ENCODE measurements at places on chromosomes 12 and 14. TPM values are rescaled to one million over a fixed set of nuclear protein-coding genes. Genes with fewer than 3 reads are reported as not detected.

DNA sequence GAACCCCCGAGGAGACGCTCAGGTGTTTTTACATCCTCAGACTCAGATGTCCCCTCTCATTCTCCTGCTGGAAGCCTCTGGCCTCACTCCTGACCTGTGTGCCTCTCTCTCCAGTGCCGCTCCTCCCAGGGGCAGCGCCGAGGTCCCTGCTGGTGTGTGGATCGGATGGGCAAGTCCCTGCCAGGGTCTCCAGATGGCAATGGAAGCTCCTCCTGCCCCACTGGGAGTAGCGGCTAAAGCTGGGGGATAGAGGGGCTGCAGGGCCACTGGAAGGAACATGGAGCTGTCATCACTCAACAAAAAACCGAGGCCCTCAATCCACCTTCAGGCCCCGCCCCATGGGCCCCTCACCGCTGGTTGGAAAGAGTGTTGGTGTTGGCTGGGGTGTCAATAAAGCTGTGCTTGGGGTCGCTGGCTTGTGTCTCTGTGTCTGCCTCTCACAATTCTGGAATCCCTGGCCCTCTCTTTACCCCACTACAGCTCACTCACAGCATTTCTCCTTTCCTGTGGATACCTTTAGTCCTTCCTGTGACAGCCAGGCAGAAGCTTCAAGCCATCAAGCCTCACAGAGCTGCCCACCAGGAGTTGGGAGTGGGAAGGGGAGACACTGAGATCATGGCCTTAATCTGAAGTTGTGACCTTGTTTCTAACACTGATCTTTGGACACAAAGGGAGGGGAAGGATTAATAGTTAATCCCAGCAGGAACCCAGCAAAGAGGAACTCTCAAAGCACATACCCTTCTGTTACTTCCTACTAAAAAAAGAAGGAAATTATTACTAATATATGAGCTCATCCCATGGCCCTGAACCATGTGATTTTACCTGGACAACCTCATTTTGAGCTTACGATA is 1.1 kb upstream of the SOAT2 start:
- DNase-seq, result no peak

RIMBP2 gene
- polyA plus RNA-seq, result 46.5 TPM

DNA sequence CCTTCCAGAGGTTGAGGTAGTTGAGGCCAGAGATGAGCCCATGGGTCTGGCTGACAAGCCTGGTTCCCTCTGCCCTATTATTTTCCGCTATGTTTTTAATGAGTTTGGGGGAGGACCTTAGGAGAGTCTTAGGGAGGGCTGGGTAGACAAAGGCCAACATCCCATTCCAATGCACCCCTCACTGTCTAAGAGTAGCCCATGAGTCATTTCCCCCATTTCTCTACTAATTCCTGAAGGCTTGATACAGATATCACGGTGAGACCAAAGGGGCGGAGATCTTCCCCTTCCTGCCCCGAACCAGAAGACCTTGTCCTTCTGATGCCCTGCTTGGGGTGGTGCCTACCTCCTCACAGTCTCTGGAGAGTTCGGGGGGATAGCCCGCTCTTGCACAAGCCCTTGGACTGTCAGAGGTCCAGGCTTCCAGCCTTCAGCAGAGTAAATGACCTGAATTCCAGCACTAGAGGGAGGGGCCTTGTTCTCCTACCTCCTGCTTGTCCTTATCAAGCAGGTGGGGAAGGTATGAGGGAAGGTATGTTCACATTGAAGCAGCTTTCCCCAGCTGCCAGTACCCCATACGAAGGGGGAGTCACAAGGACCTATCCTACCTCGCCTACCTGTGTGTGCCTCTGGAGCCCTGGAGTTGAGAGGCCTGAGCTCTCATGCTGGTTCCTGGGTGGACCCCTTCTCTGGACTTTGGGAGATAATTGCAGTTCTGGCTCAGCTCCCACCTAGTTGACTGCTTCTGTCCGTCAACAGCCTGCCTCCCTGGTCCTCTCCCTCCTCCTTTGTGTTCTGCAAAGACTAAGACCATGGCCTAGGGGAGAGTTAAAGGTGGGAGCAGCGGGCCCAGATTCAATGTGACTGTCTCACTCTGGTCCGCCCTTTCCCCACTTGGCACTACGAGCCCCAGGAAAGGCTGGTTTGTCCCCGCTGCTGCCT is 3.7 kb downstream of the PSMB11 start:
- no peak for DNase-seq

DNA sequence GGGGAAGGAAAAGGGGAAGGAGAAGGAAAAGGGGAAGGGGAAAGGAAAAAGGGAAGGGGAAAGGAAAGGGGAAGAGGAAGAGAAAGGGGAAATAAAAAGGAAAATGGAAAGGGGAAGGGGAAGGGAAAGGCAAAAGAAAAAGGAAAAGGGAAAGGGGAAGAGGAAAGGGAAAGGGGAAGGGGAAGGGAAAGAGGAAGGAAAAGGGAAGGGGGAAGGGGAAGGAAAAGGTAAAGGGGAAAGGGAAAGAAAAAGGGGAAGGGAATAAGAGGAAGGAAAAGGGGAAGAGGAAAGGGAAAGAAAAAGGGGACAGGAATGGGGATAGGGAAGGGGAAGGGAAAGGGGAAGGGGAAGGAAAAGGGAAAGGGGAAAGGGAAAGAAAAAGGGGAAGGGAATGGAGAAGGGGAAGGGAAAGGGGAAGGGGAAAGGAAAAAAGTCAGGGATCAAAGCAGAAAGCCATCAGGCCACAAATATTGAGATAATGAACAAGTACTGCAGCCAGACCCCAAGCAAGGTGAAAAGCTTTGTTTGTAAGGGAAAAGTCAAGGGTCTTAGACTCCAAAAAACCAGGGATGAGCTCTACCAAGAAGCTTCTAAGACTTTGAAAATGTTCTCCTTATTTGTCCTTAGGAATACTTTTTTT is 20.0 kb downstream of the DICER1 start:
- no peak for DNase-seq

GLIPR1L1 gene
- polyA plus RNA-seq, result 0.43 TPM

DNA sequence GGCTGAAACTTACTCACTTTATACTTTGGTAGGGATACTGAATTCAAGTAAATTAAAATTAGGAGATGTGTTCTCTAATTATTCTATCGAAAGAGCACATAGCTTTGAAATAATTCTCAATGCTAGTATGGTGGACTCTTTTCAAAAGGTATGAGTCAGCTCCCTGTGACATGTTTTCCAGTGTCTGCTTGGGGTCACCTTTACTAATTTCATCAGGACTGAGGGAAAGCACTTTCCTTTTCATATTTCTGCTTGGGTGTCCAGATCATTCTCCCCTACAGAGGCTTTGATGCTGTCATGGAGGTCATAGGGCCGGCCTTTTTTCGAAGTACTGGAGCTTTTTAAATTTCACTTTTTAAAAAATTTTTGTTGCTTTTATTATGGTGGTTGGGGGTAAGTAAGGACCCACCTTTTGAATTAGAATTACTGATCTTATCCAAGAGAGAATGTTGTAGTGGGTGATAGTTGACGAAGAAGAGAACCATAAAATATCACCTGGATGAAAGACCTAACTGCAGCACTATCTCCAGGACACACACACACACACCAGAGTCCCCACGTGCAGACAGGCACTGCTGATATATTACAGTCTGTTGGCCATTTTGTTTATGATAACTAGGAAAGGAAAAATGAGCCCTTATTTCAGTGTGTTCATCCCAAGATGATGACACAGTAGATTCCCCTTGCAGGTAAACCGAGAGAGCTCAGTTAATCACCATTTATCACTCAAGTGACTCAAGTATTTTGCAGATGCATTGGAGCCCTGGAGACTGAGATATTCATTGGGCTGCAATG is 558.6 kb downstream of the DIO2 start:
- DNase-seq, result no peak

GRCh38 chr14:94128216-94128839 is 1.1 kb downstream of the IFI27L2 start:
- no peak for DNase-seq

- peak; percentile 89 for DNase-seq
These were observed 25.0 kb downstream of the GPRC5A start for GRCh38 chr12:12916135-12916944.

- DNase-seq, result peak; percentile 51
These were observed 169.0 kb downstream of the PRIMA1 start for GRCh38 chr14:93619176-93619793.

GRCh38 chr12:20011200-20011599 is 357.1 kb upstream of the PDE3A start:
- DNase-seq, result no peak

All from left kidney (tissue), 8 donors.